CD4-positive, alpha-beta T cell treated with Interleukin-2 at 100 ng/mL for 4 hours (primary cell): ENCODE measurements at places on chromosomes 13 and 19.
A peak's percentile ranks its signal among the peaks of the same experiment; 100 is the strongest.

DNA sequence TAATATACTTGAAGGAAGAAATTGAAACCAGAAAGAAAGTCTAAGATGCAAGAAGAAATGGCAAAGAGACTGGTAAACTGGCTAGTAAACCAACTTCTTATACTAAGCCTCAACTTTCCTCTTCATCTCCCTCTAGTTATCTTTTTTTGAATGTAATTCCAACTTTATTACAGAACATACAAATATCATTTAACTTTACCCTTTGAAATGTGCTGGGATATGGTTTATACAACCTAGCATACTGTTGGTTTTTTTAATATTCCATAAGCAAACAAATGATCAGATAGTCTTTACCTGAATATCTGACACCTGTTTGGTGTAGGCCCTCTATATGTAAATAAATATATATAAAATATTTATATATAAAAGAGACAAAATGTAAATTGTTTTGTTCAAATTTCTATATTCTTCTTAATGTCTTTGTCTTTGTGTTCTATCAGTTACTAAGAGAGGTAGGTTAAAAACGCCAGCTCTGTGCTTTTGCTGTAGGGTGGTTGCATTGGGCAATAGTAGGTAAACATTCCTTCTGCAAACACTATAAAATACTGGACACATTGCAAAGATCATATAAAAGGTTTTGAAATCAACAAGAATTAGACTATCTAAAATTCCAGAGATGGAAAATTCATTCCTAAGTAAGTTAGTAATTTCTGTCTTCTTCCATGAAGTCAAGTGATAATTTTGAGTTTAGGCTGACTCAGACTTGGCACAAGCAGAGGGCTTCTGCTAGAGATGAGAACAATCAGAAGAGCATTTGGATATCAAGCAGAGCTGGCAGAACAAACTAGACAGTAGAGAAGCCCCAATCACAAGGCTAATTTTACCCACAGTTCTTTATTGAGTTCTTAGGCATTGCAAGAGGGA lies 383.3 kb downstream of the RFC3 start:
- no peak for DNase-seq

- no peak for DNase-seq
These were observed 20.7 kb downstream of the ZNF844 start for GRCh38 chr19:12085074-12085818.

GRCh38 chr19:4010808-4011110 lies 3.2 kb downstream of the PIAS4 start:
- no peak for DNase-seq

DNA sequence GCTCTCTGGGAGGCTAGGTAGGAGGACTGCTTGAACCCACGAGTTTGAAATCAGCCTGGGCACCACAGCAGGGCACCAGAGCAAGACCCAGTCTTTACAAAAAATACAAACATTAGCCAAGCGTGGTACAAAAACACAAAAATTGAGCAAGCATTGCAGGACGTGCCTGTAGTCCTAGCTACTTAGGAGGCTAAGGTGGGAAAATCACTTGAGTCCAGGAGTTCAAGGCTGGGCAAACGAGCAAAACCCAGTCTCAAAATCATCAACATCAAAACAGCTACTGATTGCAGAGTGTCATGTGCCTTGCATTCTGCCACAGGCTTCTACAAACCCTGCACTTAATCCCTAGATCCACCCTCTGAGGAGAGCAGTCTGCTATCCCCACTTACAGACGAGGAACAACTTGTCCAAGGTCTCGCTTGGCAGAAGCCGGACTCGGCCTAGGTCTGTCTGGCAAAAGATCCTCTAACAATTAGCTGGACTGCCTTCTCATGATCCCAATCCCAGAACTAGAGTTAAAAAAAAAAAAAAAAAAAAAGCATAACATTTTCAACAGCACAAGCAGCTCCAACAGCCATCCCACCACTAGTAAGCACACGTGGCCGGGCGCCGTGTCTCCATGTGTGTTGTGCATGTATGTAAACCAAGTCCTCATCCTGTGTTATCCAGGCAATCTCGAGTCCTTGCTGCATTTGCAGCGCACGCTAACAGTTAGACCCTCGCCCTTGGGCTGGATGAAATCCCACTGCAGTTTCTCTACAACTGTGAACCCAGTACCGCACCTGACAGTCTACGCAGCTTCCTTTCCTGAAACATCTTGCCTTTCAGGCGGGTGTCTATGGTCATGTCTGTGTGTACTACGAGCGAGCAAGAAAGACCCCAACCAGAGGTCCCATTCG lies 2.0 kb downstream of the PPP6R1 start:
- peak; percentile 14 for DNase-seq

GRCh38 chr19:41193430-41194156 lies 574 bp downstream of the CYP2S1 start:
- no peak for DNase-seq

DNA sequence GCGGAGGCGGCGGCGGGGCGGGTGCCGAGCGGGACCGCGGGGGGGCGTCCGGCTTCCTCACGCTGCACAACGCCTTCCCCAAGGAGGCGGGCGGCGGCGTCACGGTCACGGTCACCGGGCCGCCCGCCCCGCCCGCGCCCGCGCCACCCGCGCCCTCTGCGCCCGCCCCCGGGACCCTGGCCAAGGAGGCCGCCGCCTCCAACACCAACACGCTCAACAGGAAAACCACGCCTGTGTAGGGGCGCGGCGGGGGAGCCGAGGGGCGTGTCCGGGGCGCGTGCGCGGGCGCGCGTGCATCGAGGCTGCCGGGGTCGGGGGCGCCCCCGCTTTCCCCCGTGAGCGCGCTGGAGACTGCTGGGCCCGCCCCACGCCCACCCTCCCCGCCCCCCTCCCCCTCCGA lies 8.8 kb upstream of the CACNG6 start:
- no peak for DNase-seq

DNA sequence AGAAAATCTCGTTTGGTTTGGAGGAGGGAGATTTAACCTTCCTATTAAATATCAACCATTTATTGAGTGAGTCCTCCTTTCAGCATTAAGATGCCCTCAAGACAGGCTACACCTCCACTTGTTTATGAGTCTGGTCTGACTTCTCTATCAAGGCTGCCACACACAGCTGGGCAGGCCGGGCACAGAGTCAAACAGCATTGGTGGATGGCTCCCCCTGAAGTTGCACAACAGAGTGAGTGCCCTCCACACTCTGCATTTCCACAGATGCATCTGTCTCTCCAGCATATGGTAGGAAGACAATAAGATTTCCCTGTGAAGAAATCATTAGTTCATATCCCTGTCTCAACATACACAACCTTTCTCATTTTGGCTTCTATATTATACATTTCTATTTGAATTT lies 31.4 kb downstream of the PHF11 start:
- no peak for DNase-seq

DNA sequence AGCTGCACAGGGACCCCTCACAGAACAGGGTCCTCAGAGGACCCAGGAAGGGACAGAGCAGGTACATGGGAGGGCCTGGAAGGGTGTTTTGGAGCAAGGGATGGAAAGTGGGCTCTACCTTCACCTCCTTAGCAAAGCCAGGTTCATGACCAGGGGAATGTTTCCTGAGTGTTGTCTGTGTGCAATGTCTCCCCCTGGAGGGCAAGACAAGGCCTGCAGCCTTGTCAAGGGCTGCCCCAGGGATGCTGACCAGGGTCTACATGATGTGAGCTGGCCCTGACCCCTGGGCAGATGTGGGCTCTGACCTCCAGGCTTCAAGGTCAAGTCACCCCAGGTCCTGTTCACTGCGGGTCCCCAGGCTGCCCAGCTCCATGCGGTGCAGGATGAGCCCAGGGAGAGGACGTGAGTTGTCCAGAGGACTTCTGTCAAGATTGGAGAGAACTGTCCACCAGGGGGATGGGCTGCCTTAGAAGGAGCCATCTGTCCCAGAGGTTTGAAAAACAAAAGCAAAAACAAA lies 1.0 kb upstream of the CEACAM1 start:
- DNase-seq = peak; percentile 75

- no peak for DNase-seq
These were observed 598.1 kb downstream of the UQCRFS1 start for GRCh38 chr19:28614634-28615545.
